NCI-H146 (cell line): ENCODE measurements at places on chromosomes 5 and 9.
A peak's percentile ranks its signal among the peaks of the same experiment; 100 is the strongest.

GRCh38 chr5:137573376-137573775 lies 74.2 kb upstream of the SPOCK1 start:
- DNase-seq = no peak

- no peak for DNase-seq
Observed at GRCh38 chr9:35110327-35110761, 5.3 kb downstream of the ATOSB start.

- DNase-seq = no peak
Observed at GRCh38 chr9:136159851-136160250, 41.2 kb upstream of the TMEM250 start.

GRCh38 chr5:72597456-72597948 lies 90.3 kb upstream of the ZNF366 start:
- no peak for DNase-seq

DNA sequence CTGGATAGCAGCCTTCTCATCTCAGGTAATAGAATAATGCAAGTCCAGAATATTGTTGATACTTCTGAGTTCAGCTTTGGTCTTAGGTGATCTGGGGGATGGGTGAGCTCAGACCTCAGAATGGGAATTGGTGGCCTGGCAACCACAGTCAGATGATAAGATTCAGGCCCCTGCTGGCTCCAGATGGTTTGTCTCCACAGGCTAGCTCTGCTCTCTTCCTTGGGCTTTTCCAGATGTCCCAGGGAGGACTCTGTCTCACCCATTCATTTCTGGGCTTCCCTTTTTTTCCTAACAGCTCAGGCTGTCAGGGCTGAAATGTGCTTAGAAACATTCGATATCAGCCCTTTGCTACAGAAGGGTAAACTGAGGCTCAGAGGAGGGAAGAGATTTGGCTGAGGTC lies 17.6 kb upstream of the TNFSF15 start:
- no peak for DNase-seq

- DNase-seq = peak; percentile 26
Observed at GRCh38 chr5:141821430-141821925, 56.7 kb downstream of the PCDH1 start.

DNA sequence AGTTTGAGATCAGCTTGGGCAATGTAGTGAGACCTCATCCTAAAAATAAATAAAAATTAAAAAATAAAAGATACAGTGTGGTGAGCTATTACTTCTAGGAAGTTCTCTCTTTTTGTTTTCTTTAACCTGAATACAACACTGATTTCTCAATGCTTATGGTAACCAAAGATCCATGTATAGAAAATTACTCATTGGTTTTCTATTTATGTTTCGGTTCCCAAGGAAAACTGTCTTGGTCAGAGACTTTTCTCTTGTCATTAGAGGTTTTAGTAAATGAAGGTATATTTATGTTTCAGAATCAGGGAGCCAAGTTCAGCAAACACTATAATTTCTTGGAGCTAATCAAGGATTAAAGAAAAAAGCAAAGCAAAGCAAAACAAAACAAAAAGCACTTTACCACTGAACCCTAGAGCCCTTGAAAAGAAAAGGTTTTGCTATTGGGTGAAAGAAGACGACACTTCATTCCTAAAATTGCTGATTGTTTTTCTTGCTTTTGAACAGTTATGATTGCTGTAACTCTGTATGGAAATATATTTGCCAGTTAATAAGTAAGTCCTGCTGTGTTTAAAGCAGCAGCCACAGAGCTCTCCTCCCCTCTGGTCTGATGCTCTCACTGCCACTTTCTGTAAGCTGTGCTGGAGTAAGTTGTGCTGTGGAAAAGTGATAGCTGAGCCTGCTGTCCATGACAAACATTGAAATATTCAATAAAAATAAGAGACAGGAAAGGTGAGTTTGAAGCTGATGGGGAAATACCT lies 298.2 kb downstream of the CD180 start:
- no peak for DNase-seq

- no peak for DNase-seq
Observed at GRCh38 chr9:136656183-136656738, 6.5 kb upstream of the EGFL7 start.

DNA sequence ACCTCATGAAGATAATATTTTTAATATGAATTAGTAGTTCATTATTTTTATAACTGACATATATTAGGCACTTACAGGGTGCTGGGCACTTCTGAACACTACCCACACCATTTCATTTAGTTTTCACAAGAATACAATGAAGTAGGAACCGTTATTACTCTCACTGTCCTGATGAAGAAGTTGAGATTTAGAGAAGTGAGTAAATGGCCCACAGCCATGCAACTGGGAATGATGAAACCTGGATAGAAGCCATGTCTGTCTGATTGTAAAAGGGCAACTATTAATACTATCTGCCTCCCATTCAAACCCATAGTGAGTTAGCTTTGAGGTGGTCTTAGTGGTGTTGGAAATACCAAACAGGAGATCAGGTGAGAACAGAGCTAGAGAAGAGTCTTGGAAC lies 29.6 kb upstream of the OTULINL start:
- DNase-seq = no peak

- DNase-seq = no peak
Observed at GRCh38 chr5:84549054-84549453, 164.4 kb upstream of the EDIL3 start.

DNA sequence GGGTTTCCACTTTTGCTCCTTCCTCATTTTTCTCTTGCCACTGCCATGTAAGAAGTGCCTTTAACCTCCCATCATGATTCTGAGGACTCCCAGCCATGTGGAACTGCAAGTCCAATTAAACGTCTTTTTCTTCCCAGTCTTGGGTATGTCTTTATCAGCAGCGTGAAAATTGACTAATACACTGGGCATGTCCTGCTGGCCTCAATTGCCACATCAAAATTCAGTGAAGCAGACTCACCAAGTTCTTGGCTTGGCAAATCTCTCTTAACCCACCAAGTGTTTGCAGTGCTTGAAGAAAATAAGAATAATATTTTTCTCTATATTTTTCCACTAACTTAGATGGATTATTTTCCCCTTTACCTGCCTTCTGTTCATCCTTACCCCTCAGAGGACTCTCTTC lies 212.0 kb downstream of the BRINP1 start:
- DNase-seq = no peak

GRCh38 chr9:99201603-99202002 lies 20.1 kb downstream of the ALG2 start:
- DNase-seq = no peak

- no peak for DNase-seq
Observed at GRCh38 chr9:6876195-6876894, 118.6 kb downstream of the KDM4C start.

GRCh38 chr5:74251141-74252035 lies 389.1 kb downstream of the ENC1 start:
- DNase-seq = peak; percentile 16

DNA sequence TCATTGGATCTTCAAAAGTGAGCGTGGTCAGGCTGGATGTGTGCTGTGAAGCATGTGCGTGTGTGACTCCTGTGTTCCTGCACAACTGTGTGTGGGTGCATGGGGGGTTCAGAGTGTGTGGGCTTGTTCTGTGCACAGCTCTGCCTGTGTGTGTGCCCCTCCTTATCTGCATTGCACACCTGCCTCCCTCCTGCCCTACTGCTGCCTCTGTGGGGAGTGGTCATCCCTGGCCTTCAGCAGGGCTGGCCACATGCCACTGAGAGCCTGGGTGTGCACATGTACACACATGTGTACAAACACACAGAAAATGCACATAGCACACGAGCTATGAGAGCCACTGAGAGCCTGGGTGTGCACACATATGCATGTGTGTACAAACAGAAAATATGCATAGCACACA lies 92.1 kb downstream of the CACNA1B start:
- DNase-seq = no peak

- DNase-seq = no peak
Observed at GRCh38 chr9:93012963-93013855, 45.3 kb upstream of the SUSD3 start.

DNA sequence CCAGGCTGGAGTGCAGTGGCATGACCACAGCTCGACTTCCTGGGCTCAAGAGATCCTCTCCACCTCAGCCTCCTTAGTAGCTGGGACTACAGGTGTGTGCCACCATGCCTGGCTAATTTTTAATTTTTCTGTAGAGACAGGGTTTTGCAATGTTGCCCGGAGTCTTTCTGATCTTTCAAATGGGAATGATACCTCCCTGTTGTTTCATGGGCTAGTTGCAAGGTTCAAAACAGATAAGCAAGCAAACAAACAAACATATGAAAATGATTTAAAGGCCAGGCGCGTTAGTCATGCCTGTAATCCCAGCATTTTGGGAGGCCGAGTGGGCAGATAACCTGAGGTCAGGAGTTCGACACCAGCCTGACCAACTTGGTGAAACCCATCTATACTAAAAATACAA lies 45.3 kb upstream of the PLPP1 start:
- no peak for DNase-seq

GRCh38 chr5:126253406-126253805 lies 169.8 kb upstream of the GRAMD2B start:
- DNase-seq = no peak

DNA sequence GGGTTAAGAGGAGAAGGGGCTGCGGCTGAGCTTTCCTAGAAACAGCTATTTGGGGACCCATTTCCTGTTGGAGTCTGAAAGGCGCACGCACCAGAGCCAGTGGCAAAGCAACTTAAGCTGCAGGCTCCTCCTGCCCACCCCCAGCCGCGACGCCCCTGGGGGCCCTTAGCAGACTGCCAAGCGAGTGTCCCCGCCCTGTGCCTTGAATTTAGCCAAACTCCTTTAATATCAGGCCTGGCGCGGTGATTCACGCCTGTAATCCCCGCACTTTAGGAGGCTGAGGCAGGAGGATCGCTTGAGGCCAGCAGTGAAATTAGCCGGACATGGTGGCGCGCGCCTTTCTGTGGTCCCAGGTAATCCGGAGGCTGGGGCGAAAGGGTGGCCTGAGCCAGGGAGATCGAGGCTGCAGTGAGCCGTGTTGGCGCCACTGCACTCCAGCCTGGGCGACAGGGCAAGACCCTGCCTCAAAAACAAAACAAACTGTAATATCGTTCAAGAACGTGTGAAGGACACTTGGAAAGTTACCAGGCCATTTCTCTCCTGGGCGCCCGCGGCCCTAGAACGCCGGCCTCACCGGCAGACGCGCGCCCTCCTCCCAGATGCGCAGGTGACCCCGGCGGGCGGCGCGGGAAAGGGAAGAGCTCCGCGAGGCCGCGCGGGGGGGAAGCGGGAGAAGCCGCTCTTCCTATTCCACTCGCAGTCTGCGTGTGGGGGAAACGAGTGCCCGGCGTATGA lies 1.0 kb upstream of the F2R start:
- DNase-seq = no peak

DNA sequence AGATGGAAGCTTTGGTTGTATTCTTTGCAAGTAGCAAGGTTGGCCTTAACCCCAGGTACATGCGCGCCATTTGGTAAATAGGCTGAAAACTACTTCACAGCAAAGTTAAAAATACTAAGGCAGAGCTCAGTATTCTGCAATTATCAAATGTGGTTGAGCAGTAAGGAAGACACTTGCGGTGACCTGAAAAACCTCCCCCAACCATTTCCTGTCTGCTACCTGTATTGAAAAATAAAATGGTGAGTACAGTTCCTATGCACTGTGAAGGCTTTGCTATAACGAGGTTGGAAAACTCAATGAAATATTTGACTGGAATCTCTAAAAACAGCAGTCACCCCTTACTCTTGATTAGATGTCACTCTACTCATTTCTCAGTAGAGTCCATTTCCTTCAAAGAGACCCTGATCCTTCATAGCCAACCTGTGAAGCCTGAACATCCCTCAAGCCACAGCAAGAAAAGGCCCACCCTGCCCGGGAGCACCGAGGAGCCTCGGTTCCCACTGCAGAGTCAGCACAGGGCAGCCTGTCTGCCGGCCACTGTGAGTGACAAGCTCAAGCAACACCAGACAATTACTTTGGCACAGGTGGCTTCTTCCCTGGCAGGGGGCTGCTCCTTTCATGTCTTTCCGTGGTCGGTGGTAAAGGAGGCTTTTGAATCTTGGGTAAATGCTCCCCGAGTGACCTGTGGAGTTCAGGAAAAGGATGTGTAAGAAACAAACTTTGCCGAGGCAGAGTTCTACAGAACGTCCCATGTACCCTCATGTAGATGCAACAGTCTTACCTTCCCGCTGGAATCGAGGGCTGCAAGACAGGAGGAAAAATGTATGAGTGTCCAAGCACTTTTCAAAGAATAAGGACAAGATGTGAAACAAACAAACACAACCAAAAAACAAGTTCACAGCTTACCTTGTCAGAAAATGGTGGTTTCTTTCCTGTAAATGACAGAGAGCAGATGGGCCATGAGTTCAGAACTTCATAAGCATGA lies 29.6 kb downstream of the C5orf58 start:
- no peak for DNase-seq

DNA sequence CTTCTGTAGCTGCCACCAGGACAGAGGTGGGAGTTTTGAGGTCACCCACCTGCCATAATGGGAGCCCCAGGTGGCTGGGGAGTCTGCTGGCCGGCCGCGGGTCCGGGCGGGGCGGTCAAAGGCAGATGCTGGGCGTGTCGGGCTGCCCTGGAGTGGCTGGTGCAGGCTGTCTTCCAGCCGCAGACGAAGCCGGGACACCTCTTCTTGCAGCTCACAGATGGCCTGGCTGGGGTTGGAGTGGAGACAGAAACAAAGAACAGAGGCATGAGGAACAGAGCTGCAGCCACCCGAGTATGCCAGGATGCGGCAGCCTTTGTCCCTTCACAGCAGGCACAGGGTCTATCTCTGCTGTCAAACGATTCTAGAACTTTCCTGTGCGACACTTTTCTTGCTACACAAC lies 18.0 kb downstream of the ORM2 start:
- DNase-seq = no peak

- DNase-seq = no peak
Observed at GRCh38 chr5:1445689-1446601, 705 bp upstream of the SLC6A3 start.

- no peak for DNase-seq
Observed at GRCh38 chr9:15725953-15726352, 173.1 kb downstream of the CCDC171 start.

DNA sequence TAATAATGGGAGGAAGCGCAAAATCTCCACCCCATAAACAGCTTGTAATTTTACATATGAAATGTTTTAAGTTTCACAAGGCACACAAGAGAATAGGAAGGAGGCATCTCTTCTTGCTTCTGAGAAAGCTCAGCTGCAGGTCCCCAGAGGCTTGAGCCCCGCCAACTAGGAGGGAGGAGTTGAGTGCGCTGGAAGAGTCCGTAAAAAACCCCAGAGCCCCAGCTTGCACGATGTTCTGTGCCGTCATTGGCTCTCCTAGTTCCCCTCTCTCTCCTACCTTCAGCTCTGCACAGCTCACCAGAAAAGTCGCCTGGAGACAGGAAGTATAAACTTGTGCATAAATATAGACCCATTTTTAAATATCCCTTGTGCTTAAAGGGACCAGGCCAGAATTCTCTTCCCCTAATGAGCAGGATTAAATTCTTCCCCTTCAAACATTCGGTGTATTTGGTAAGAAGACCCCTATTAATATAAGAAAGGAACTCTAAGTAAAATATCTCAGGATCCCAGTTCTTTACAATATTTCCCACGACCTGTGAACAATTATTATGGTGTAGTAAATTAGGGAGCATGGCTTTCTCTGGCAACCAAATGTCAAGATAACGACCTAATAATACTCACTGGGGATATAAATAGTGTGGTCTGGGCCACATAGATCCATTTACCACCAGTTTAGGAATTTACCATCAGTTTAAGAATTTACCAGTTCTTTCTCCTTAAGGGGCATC lies 13.7 kb downstream of the GLRX start:
- no peak for DNase-seq
